Mucosa of gallbladder (tissue), 1 donor: ENCODE measurements at places on chromosomes 1 and 21. TPM values are rescaled to one million over a fixed set of nuclear protein-coding genes. Genes with fewer than 3 reads are reported as not detected.

FAM72B gene
- 1.3 TPM for total RNA-seq

ADAMTSL4 gene
- 17.2 TPM for total RNA-seq

PYHIN1 gene
- 3.2 TPM for total RNA-seq

GRCh38 chr1:207938016-207938415 is 27.1 kb upstream of the CD34 start:
- peak; percentile 62 for DNase-seq

DNA sequence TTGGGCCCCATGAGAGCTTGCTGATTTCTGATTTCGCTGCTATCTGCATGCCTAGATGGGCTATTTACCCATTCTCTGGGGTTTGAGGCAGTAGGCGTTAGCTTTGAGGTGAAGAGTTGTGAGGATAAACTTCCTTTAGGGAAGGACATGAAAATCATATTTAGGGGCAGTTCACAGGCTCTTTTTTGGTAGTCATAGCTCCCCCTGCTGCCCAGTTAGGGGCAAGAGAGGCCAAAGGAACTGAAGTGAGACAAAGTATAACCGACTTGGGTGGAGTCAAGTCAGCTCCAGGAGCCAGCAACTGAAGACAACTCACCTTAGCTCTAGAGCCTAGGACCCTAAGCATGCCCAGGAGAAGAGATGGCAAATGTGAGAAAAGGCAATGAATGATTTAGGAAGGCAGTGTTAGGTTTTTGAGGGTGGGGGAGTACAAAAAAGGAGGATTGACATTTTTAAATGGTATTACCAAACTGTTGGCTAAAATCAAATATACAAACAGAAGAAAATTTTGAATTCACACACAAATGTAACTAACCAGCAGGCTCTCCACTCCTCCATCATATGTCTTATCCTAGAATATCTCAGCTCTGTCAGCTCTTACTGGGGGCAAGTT is 625.2 kb downstream of the LMO4 start:
- DNase-seq, result peak; percentile 73

SLC9C2 gene
- total RNA-seq, result not detected

DNA sequence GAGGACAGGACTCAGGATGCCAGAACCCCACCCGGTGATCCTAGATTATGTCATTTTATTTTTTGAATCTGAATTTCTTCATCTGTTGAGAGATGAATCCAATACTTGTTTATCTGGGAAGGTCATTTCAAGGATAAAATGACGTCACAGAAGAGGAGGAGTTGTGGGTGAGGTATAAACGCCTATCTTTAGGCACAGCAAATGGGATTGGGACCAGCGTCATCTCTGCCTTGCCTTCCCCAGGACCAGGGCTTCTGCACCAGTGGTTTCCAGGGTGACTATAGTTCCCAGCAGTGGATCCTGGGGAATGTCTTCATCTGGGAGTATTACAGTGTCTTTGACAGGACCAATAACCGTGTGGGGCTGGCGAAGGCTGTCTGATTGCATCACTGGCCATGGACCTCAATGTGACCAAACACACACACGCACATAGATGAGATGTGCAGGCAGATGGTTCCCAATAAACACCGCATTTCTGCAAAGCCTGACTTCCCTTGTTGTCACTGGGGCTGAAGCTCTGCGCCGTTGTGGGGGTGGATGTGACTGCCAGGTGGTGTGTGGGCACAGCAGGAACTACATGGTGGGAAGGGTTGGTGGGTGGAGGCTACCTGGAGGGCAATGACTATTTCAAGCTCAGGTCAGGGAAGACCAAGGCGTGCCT is 28.1 kb downstream of the KCNA10 start:
- no peak for DNase-seq

KCNE1 gene
- total RNA-seq, result 0.69 TPM

DNA sequence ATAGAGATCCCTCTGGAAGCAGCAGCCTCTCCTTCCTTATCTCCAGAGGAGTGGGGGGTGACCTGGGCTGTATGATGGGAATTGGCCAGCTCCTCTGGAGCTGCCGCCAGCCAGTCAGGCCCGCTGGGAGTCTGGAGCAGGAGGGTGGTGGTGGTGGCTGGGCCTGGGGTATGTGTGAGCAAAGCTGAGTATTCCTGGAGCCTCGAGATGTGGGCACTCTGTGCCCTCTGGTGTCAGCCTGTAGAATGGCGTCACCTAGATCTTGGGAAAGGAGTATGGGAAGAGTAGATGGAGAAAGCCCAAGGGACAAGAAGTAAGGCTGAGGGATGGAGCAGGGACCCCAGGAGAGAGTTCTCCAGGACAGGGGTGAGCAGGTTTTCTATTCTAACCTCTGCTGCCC is 16.0 kb downstream of the VANGL2 start:
- DNase-seq, result no peak
